CD4-positive, alpha-beta T cell treated with Interleukin-21 for 1 hour (primary cell): ENCODE measurements at places on chromosomes 3 and 15.

GRCh38 chr3:48595526-48596121 is 495 bp upstream of the COL7A1 start:
- DNase-seq: no peak

GRCh38 chr3:98058244-98058960 is 23.3 kb upstream of the GABRR3 start:
- DNase-seq: no peak

GRCh38 chr15:74856537-74856936 is 13.6 kb upstream of the ULK3 start:
- DNase-seq: no peak

DNA sequence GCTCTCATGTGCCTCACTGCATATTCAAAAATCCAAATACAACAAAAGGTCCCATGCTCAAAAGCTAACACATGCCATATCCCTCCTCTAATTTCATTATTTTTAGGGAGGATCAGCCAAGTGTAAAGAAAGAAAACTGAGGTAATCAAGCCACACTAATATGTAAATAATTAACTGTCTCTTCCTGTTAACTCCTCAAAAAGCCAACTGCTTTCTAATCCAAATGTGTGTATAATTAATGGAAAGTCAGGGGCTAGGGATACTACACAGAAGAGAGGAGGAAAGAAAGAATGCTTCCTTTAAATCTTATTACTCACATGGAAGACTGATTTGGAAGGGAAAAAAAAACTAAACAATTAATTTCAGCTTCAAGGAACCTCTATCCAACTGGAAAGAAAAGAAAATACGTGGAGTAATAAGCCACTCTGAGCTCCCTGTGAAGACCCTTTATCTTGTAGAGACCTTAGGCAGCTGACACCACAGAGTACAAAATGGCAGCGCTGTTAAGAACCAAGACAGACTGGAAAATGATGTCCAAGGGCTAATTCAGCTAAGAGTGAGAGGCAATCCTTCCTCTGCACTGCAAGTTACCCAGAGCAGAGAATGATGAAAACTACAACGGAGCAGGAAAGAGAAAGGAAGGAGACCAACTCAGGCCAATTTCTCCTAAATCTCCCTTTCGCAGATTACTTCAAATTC is 56.8 kb downstream of the ZNF148 start:
- no peak for DNase-seq

GRCh38 chr3:127226457-127226856 is 33.5 kb downstream of the PRR23E start:
- DNase-seq: no peak

DNA sequence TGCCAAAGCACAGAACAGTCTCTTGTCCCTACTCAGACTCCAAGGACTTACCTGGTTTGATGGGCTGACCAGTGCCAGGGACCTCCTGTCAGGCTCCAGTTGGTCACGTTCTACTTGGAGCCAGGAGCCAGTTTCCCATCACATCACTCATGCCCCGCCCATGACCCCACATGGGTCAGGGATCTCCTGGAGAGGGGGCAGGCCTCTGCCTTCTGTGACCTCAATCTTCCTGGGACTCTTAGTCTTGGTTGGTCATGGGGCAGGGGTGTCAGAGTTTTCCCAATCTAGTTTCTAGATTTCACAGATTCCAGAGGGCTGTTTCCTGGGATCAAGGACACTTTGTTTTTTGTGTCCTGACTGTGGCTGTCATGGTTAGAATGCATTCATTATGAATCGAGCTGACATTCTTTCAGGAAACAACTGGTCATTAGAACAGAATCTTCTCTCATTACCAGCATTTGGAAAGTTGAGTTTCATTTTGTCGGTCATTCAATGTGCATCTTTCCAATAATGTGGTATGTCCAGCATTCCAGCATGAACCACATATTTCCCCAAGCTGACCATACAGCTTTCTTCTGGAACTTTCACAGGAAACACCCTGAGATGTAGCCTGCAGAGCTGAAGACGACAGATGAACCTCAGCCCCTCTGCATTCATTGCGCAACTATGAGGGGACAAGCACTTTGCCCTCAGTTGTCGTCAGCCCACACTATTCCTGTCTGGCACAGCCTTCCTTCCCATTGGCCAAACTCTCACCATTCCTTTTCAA is 19.8 kb downstream of the CYP19A1 start:
- no peak for DNase-seq

- no peak for DNase-seq
Measured at GRCh38 chr3:105006164-105006563, 360.5 kb upstream of the ALCAM start.

DNA sequence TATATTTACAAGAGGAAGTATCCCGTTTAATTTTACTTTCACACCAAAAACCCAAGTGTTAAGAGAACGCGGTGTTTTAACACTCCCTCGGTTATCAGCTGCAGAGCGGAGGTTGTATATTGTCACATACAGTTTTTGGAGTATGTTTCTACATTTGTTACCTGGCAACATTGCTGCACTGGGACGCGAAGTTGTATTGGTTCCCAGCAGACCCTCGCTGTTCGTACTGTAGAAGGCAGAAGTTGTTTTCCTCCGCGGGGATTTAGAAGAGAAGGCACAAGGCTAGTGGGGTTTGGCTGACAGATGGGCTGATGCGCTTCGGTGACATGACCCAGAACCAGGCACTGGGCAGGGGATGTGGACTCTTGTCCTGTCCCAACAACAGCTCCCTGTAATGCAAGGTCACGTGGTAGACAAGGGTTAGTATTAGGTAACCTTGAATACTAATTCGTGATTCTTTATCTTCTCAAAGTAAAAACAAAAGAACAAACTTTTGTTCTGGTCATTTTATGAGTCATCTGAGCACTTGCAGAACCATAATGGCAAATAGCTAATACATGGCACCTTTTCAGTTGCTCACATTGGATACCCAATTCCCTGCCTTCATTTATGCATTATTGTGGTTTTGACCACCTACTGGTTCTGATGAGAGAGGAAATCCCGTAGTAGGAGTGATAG is 230.4 kb upstream of the BHLHE40 start:
- DNase-seq: no peak

- peak; percentile 7 for DNase-seq
Measured at GRCh38 chr3:113626503-113627371, 69.7 kb downstream of the USF3 start.

GRCh38 chr3:189270248-189270832 is 98.6 kb downstream of the TPRG1 start:
- DNase-seq: peak; percentile 35

- DNase-seq: no peak
Measured at GRCh38 chr3:173945806-173946205, 548.3 kb downstream of the NLGN1 start.

GRCh38 chr15:35737441-35737840 is 191.5 kb upstream of the DPH6 start:
- DNase-seq: no peak

DNA sequence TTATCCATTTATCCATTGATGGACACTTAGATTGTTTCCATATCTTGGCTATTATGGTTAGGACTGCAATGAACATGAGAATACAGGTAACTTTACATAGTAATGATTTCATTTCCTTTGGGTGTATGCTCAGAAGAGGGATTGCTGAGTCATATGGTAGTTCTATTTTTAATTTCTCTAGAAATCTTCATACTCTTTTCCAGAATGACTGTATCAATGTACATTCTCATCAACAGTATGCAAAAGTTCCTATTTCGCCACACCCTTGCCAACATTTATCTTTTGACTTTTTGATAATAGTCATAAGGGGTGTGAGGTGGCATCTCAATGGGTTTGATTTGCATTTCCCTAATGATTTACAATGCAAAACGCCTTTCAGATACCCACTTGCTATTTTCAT is 6.2 kb upstream of the NIPA1 start:
- DNase-seq: no peak

GRCh38 chr3:191290311-191291025 is 38.7 kb upstream of the CCDC50 start:
- DNase-seq: peak; percentile 29

- no peak for DNase-seq
Measured at GRCh38 chr3:13824521-13825310, 55.2 kb downstream of the WNT7A start.

- DNase-seq: no peak
Measured at GRCh38 chr3:100600181-100601042, 9.0 kb upstream of the ADGRG7 start.

GRCh38 chr3:18825665-18826064 is 322.6 kb upstream of the KCNH8 start:
- DNase-seq: no peak

- DNase-seq: no peak
Measured at GRCh38 chr3:12896063-12896985, 55.0 kb upstream of the RPL32 start.

GRCh38 chr15:60899322-60899966 is 329.7 kb downstream of the RORA start:
- DNase-seq: peak; percentile 56

DNA sequence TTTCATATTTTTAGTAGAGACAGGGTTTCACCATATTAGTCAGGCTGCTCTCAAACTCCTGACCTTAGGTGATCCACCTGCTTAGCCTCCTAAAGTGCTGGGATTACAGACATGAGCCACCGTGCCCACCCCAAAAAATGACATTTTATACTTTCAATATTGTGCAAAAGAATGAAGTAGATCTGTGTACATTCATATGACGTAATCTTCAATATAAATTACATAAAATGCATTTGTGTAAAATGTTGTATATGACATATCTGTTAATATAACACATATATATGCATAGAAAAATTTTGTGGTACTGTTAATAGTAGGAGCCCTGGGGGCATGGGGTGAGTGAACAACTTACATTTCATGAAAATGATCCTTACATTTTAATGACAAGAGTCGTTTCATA is 71.7 kb downstream of the RYR3 start:
- DNase-seq: no peak

DNA sequence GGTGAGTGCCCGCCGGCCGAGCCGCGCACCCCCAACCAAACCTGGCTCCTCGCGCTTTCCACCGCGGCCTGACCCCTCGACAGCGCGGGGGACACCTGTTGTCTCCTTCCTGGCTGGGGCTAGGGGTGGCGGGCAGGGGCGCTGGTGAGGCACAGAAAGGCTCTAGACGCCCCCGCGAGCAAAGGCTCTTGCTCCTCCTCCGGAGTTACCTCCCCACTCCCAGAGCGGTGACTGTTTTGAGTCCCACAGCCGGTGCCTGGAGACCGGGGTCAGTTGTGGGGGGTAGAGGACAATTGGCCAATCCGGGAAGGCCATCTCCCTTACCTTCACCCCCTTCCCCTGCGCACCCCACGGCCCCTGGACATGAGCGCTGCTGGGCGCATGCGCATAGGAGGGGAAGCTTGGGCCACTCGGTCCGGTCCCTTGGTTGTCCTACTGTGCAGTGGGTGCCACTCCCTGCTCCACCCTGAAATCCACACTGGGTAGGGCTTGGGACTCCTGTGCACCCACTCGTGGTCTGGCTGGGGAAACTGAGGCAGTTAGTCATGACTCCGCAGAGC is 554 bp downstream of the CHST13 start:
- no peak for DNase-seq

DNA sequence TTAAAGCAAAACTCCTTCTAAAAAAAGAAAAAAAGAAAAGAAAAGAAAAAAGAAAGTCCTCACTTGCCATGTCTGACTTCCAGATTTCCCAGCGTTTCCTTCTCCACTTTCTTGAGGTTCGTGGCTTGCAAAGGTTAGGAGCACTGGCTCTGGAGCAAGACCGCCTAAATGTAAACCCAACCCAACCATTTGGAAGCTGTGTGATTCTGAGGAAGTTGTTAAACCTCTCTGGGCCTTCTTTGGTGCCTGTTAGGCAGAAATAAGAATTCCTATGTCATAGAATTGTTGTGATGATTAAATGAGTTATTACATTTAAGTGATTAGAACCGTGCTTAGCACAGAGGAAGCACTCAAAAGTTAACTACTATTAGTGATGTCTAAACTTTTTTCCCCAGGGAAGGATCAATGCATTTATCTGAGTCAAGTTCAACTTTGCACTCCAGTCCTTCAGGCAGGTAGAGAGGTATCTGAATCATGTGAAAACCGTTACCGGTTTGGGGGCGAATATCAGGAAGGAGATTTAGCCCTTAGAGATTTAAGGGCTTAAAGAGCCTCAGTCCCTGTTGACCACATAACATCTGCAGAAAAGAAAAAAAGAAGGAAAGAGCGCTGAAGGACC is 78.3 kb upstream of the HES1 start:
- no peak for DNase-seq

DNA sequence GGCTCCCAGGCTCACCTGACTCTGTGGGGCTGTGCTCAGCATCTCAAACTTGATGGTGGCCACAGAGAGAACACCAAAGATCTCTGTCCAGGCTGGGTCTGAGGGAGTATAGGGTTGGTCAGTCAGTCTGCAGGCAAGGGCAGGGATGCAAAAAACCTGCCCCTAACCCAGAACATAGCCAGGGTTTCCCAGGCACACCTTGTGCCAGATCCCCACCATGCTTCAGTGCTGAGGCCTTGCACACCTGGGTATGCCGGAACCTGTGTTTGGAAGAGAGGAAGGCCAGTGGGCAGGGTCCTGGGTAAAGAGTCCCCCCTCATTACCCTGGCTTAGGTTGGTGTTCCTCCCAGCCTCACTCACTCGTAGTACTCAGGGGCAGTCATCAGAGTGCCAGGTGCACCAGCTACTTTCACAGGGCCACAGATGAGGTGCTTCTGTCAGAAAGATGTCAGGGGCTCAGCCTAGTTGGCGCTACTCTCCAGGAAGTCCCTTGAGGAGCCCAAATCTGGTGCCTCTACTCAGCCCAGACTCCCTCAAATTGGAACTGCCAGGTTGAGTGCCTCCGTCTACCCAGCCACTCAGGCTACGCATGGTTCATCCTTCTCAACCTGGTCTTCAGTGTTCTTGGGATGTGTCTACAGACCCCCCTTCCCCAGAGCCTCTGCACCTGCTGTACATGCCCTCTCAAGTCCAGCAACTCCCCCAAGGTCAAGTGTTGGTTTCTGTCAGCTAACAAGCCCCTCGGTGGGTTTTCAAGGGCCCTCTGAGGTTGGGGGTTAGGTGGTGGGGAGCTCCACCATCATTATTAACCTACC is 1.8 kb downstream of the DALRD3 start:
- no peak for DNase-seq

DNA sequence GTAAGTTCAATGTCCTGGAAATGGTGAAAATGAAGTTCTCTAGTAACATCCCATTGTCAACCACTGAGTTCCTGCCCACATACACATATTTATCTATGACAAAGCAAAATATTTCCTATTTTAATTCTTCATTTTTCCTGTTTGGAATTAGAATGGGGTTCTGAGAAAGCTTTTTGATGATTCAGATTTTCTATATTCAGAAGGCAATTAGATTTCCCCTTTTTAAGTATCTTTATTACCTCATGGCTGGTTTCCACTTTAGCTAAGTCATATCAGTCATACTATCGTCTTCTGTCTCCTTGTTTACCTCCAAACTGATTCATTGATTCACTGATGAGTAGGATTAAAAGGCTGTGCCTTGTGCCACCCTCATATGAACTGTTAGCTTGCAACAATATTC is 17.9 kb downstream of the ETFA start:
- DNase-seq: no peak

GRCh38 chr3:156837115-156837514 is 11.0 kb downstream of the LEKR1 start:
- no peak for DNase-seq

DNA sequence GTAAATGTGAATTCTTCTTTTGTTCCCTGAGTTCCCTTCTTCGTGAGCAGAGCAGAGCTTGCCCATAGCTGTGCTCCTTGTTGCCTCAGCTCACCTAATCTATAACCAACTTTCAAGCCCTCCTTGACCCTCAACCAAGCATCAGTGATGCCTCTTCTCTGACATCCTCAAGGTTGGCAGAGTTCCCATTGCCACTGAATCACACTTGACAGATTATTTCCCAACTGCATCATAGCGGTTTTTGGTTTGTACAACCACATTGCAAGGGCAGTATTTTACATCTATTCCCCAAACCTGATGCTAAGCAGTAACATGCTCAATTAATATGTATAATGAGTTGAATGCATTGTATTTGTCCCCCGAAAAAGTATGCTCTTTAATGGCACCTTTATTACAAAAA is 133.0 kb upstream of the SNTN start:
- no peak for DNase-seq
